ENCODE measurements at places on chromosomes 5 and 9.

- DNase-seq = no peak
These were observed 268.9 kb downstream of the PIK3R1 start for GRCh38 chr5:68484307-68485068.

- no peak for DNase-seq
These were observed 80.0 kb upstream of the TGFBR1 start for GRCh38 chr9:99024959-99025358.

DNA sequence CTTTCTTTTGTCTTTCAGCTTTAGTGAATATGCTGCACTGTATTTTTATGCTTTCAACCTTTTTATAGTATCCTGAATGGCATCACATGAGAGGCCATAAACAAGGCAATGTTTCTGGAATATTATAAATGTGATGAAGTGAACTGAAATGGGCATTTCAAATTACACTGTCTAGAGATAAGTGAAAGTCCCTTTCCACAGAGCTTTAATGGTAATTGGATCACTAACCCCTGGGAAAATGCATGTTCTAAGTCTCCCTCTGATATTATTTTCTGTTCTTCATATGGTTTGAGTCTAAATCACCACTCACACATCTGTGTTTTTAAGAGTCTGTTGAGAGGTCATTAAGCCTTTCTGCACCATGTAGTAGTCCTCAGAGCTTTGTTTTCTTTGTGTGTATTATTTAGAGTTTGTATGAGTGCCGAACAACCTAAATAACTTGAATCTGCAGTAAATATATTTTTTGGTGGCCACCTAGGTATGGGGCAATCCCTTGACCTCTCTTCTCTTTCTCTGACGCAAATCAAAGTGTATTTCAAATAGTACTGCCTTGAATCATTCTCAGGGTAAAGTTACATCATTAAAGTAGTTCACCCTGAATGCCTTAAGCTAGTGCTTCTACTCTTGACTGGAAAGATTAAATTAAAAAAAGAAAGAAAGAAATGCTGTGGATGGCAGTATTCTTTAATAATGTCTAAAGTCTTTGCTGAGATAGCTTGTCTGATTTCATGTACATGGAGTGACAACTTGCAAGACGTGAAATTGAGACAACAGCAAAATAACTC, 1931.0 kb upstream of the CDH6 start:
- DNase-seq = no peak

GRCh38 chr9:134688661-134689320, 47.2 kb downstream of the COL5A1 start:
- DNase-seq = no peak

DNA sequence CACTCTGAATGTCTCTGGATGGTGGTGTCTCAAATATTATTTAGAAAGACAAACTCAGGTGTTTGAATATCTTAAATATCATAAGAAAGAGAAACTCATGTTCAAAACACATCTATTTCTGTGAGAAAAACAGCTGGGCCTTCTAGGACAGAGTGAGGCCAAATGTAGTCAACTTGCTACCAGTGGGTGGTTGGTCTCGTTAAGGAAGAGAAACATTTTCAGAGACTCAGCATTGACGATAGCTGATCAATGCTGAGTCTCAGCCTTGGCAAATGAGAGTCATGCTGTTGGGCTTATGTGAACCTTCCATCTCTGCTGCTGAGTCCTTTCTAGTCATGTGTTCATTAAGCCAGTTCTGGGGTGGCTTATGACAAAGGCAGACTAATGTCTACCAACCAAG, 418.0 kb downstream of the CETN3 start:
- DNase-seq = no peak

DNA sequence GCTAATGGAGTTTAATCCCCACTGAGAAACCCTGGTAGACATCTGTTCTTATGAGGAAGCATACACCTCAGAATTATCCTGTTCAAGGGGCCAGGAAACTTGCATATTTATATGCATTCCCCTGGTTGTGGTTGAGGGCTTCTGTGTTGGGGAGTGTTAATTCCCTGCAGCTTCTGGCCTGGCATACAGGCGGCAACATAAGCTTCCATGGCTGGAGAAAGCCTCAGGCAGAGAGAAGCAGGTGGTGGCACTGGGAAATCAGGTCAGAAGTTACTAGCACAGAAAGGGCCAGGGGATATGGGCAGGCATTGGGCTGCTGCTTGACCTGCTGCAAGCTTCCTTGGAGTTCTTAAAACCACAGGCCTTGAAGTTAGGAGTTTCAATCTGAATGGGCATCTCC, 166.1 kb upstream of the SEMA6A start:
- no peak for DNase-seq

- DNase-seq = no peak
These were observed 352.1 kb upstream of the CDH18 start for GRCh38 chr5:20340126-20340525.

DNA sequence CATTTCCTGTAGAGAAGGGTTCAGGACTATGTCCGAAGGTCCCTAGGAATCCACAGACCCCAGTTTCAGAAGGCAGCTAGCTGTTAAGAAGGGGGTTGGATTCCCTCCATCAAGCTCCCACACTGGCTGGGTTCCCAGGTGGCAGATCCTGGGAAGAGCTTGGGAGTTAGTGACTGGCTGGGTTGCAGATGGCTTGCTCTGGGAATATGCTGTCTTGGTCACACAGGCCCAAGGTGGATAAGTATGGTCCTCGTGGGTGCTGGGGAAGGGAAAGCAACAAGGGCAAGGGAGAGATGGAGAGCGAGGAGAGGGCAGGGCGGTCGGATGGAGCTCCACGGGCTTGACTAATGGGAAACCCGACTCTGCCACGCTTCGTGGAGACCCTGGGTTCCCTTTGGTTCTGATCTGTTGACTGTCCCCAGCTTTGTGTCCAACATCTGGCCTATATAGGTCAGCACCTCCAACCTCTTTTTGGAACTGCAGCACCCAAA, 17.4 kb downstream of the SH3PXD2B start:
- DNase-seq = no peak

DNA sequence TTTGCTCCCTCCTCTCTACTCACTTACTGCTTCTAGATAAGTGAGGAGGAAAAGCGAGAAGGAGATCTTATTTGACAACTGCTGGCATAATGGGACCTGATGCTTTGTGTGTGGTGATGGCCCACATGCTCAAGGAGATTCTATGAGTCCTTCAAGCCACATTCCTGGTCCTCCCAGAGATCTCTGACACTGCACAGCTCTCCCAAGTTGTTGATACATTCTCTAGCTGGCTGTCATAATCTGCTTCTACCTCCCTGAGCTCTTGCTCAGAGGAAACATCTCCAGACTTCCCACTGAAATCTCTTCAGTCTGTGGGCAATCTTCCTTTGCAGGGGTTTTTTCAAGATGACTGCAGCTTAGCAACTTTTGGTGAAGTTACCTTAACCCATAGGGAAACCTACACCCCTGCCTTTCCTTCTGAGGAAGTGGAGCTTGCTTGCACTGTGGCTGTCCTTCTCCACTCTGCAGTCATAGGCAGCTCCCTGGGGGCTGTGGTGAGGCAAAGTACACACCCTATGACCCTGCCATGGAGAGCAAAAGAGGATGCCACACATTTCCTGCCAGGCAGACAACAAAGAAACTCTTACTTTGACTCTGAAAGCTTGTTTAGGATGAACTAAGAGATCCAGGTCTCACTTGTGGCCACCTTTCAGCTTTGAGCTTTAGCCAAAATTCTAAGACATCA, 163.8 kb downstream of the TMEM38B start:
- no peak for DNase-seq

DNA sequence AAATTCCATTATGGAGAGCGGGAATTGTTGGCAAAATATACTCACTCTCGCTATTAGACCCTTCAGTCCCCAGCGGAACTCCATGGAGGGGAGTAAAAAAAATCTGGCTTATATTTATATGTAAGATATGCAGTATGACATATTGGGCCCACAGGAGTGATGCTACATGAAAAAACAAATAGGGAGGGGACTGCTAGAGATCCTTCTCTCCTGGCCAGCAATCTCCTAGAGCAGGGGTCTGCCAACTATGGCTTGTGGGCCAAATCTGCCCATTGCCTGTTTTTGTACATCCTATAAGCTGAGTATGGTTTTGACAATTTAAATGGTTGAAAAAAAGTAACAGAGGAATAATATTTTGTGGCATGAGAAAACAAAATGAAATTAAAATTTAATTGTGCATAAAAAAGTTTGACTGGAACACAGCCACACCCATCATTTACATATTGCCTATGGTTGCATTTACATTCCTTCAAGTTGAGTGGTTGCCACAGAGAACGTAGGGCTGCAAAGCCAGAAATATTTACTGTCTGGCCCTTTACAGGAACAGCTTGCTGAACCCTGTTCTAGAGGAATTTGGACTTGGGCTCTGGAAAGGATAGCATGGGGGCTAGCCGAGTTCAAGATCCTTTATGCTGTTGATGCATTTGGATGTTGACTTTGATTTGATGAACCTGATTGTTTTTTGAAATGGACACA, 197.3 kb upstream of the CLINT1 start:
- no peak for DNase-seq

GRCh38 chr5:931570-932145, 39.0 kb downstream of the TRIP13 start:
- DNase-seq = no peak

GRCh38 chr9:72600671-72601070, 79.3 kb downstream of the TMC1 start:
- no peak for DNase-seq

All from NCI-H510A treated with DMSO at 0.1 percent for 48 hours (cell line).